ENCODE measurements at places on chromosomes 3 and 15.

GRCh38 chr3:187997946-187998561, 155.9 kb upstream of the LPP start:
- DNase-seq, result no peak

GRCh38 chr3:51024765-51025632, 350.3 kb downstream of the DOCK3 start:
- DNase-seq, result no peak

GRCh38 chr3:99789011-99789721, 28.5 kb upstream of the CMSS1 start:
- DNase-seq, result peak; percentile 74

DNA sequence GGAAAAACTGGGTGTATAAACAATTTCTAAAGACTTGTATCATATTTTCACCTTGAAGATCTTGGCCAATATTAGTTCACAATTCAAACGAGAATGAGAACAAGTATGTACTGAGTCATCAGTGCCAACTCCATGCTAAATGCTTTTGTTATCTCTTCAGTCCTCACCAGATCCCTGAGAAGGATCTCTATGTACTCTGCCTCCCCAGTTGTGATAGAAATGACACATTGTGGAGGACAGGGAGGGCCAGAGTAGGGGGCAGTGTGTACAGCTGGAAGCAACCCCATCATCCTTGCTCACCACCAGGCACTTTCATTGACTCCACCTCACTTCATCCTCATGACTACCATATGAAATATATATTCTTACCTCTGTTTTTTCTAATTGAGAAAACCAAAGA, 353.7 kb upstream of the SOX2 start:
- DNase-seq, result no peak

- no peak for DNase-seq
Observed at GRCh38 chr3:187963003-187963676, 190.8 kb upstream of the LPP start.

- no peak for DNase-seq
Observed at GRCh38 chr3:103818800-103819199, 1384.0 kb downstream of the ZPLD1 start.

- DNase-seq, result no peak
Observed at GRCh38 chr3:73746623-73747022, 121.9 kb upstream of the PDZRN3 start.

- no peak for DNase-seq
Observed at GRCh38 chr3:141632779-141633374, 105.2 kb upstream of the RNF7 start.

GRCh38 chr15:64633332-64633731, 142.1 kb downstream of the RBPMS2 start:
- no peak for DNase-seq

- peak; percentile 37 for DNase-seq
Observed at GRCh38 chr3:13644341-13645117, 95.6 kb downstream of the FBLN2 start.
